NCI-H187 treated with DMSO at 0.1 percent for 48 hours (cell line): ENCODE measurements at places on chromosomes 16 and 17.

DNA sequence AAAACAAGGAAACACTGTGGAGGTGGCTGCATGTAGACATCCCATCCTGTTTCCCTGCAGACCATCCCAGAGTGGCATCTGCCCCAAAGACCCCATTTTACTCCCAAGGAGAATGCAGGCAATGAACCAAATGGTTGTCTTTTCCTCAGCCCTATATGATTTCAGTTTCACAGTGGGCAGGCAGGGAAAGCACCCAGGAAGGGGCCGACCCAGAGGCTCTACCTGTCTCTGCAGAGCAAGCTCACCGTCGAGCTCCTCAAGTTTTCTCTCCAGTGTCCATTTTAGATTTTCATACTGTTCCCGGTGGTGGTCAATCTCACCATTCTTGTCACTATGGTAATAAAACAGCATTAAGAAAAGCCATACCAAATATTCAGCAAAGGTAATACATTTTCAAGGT, 14.6 kb downstream of the CCDC57 start:
- DNase-seq: no peak

- DNase-seq: no peak
Measured at GRCh38 chr16:11325404-11326083, 19.7 kb upstream of the RMI2 start.

GRCh38 chr16:31899505-31899904, 25.9 kb downstream of the ZNF267 start:
- DNase-seq: no peak

DNA sequence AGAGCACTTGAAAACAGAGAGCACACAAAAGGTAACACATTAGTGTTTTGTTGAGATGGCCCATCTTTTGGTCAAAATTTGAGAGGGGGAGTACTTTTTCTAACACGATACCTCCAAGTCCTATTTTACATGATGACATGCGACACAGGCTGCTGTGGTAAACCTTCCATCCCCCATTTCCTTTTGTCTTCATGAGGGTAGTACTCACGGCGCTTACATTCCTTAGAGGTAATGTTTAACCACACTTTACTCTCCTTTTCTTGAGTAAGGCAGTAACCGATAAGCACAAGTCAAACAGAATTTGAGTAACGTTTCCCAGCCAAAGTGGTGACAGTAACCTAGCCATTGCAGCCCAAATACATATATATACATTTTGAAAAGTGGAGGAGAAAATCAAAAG, 35.8 kb upstream of the PITPNM3 start:
- no peak for DNase-seq

DNA sequence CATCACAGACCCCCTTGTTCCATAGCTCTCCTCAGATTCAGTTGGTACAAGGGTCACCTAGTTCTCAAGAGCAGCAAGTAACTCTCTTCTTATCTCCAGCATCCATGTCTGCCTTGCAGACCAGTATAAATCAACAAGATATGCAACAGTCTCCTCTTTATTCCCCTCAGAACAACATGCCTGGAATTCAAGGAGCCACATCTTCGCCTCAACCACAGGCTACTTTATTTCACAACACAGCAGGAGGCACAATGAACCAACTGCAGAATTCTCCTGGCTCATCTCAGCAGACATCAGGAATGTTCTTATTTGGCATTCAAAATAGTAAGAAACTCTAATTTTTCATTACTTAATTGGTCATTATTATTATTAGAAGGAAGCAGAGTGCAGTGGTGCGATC, 32.4 kb downstream of the NQO1 start:
- DNase-seq: no peak

DNA sequence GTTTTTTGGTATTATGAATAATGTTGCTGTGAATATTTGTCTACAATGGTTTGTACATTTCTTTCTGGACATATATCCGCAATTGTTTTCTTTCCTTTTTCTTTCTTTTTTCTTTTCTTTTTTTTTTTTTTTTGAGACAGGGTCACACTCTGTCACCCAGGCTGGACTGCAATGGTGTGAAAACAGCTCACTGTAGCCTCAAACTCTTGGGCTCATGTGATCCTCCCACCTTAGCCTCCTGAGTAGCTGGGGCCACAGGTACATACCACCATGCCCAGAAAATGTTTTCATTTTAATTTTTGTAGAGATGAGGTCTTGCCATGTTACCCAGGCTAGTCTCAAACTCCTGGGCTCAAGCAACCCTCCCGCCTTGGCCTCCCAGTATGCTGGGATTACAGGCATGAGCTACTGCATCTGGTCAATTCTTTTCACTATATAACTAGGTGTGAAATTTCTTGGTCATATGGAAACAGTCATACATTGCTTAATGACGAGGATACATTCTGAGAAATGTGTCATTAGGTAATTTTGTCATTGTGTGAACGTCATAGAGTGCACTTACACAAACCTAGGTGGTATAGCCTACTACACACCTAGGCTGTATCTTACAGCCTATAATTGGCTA, 15.2 kb downstream of the IL21R start:
- DNase-seq: no peak

- no peak for DNase-seq
Measured at GRCh38 chr17:74865504-74866197, 6.0 kb upstream of the GRIN2C start.

DNA sequence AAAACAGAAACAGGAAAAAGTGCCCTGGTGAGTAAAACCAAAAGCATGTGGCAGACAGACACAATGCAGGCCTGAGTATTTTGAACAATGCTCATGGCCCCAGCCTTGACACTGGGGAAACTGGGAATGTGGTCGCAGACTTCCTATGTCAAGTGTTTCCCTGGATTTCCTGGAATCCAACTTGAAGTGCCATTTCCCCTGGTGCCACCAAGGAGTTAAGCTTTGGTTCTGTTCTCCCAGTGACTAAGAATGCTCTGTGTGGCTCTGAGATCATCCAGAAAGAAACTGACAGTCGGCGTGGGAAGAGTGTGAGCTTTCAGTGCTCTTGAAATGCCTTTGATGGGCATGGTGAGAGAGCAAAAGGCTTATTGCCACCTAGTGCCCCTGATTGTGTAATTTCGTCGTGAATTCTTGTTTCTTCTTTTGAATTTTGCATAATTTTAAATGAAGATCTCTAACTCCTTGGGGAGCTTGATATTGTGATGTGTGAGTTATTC, 96.0 kb downstream of the YPEL2 start:
- no peak for DNase-seq

- no peak for DNase-seq
Measured at GRCh38 chr17:43574348-43574747, 28.2 kb upstream of the ETV4 start.

DNA sequence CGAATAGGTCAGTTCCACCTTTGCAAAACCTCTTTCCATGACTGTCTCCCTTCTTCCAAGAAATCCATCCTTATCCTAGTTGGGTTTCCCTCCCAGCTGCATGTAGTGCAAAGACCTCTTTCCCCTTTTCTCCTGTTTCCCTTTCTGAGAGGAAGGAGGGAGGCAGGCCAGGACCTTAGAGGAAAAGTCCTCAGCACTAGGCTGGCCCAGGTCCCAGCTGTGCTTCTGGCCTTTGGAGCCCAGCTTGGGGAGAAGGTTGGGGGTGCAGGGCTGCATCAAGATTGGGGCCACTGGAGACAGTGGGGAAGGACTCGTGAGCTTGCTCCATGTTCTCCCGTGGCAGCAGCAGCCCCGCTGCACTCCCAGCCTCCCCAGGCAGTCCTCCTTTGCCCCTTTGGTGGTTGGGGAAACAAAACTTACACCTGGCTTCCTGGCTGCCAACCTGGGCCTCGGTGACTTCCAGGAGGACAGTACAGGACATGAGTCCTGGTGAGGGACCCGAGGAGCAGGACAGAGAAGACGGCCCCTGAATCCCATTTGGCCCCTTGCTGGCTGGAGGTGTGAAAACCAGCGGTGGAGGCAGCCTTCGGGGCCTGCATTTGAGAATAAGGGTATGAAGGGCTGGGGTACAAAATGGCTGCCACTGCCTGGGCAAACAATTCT, 481 bp downstream of the HEXIM2 start:
- DNase-seq: no peak

DNA sequence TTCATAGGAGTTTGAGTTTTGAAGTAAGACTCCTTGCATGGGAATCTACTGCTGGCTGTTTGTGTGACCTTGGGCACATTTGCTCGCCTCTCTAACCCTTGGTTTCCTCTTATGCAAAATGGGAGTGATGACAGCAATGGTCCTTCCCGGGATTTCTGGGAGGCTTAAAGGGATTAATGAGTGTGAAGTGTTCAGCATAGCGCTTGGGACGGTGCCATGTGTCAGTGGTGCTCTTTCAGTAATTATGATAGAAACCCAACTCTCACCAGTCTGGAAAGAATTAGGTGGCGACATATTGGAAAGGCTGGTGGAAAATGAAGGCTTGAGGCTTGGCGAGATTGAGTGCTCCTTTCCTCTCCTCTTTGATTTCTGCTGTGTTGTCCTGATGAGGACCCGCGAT, 429.2 kb upstream of the EEF2KMT start:
- no peak for DNase-seq

GRCh38 chr17:58344047-58344790, 7.8 kb downstream of the SUPT4H1 start:
- DNase-seq: no peak

DNA sequence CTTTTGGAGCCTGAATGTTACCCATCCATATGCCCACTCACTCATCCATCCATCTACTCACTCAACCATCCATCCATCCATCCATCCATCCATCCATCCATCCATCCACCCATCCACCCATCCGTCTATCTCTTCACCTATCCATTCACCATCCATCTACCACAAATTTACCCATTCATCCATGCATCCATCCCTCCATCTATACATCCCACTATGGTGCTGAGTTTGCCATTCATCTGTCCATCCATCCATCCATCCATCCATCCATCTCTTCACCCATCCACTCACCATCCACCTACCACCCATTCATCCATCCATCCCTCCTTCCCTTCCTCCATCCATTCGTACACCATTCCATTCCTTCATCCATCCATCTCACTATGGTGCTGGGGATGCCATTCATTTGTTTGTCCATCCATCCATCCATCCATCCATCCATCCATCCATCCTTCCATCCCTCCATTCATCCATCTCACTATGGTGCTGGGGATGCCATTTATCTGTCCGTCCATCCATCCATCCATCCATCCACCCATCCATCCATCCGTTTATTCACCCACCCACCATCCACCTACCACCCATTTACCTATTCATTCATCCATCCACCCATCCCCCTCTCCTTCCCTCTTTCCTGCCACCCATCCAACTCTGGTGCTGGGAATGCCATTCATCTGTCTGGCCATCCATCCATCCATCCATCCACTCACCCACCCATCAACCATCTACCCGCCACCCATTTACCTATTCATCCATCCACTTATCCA, 39.7 kb downstream of the RGS9 start:
- no peak for DNase-seq

GRCh38 chr17:44348234-44348987, 3.3 kb downstream of the GRN start:
- no peak for DNase-seq

DNA sequence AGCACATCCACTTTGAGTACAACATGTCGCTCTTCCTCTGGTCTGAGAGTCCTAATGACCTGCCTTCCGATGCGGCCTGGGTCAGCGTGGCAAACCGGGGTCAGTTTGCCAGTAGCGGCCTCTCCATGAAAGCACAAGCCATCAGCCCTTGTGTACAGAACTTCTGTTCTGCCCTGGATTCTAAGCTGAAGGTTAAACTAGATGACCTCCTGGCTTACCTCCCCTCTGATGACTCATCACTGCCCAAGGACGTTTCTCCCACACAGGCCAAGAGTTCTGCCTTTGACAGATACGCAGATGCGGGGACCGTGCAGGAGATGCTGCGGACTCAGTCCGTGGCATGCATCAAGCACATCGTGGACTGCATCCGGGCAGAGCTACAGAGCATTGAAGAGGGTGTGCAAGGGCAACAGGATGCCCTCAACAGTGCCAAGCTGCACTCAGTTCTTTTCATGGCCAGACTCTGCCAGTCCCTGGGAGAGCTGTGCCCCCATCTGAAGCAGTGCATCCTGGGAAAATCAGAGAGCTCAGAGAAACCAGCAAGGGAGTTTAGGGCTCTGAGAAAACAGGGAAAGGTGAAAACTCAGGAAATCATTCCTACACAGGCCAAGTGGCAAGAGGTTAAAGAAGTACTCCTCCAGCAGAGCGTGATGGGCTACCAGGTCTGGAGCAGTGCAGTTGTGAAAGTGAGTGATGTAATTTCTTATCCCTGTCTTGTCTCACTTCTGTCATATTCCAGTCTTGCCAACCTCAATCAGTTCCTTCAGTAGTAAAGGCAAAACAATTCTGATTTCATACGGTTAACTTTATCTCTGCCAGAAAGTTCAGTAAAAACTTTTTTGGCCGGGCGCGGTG, 8.6 kb downstream of the COG1 start:
- no peak for DNase-seq

GRCh38 chr17:8041249-8041928, 2.5 kb downstream of the ALOX15B start:
- no peak for DNase-seq

DNA sequence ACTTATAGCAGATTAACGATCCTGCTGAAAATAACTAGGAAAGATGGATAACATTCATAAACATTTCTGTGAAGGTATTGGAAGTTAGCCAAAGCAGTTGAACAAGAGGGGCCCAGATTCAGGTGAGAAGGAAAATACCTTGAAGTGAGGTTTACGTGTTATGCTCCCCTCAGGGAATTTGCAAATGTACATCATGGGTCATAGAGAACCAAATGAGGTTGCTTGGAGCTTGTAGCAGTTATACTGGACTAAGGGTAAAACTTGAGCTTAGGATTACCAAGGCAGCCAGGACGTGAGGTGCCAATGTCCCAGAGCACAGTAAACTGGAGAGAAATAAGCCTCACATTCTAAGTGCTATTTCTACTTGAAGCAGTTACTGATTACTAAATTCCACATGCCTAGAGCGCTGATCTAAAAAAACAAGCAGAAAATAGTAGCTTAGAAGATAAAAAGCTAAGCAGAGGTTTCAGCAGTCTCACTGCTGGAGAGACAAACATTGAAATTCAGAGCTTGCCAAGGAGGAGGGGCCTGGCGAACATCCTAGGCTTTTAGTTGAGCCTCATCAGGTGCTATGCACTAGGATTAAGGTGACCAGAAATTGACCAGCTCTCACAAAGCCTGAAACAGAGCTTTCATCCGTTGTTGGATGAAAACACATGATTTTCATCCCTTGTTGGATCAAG, 136.7 kb upstream of the FAM20A start:
- DNase-seq: no peak

DNA sequence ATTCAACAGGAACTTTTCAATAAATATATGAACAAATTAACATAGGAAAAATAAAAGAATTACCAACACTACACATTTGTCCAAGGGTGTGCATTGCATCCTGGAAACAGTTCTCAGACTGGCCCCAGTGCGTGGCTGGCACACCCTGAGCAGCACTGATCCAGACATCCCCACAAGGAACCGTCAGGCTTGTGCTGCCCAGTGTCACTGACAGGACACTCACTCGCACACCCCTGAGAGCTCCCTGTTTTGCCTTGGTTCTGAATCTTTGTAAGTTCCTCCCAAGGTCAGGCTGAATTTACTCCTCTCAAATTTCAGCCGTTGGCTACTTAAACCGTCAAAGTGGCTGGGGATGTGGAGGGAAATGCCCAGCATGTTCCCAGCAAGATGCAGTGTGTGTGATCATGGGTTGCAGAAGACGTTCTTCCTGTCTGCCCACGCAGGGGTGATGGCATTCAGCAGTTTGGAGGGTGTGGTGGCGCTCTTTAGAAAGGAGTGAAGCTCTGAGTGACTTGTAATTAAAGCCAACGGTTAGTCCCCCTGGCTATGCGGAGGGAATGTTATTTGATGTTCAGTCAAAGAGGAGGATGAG, 1.7 kb downstream of the MT2A start:
- DNase-seq: no peak
